Karpas-422 (cell line): ENCODE measurements at places on chromosomes 1 and 21.

GRCh38 chr1:93148001-93148400 lies 32.2 kb downstream of the TMED5 start:
- no peak for DNase-seq

DNA sequence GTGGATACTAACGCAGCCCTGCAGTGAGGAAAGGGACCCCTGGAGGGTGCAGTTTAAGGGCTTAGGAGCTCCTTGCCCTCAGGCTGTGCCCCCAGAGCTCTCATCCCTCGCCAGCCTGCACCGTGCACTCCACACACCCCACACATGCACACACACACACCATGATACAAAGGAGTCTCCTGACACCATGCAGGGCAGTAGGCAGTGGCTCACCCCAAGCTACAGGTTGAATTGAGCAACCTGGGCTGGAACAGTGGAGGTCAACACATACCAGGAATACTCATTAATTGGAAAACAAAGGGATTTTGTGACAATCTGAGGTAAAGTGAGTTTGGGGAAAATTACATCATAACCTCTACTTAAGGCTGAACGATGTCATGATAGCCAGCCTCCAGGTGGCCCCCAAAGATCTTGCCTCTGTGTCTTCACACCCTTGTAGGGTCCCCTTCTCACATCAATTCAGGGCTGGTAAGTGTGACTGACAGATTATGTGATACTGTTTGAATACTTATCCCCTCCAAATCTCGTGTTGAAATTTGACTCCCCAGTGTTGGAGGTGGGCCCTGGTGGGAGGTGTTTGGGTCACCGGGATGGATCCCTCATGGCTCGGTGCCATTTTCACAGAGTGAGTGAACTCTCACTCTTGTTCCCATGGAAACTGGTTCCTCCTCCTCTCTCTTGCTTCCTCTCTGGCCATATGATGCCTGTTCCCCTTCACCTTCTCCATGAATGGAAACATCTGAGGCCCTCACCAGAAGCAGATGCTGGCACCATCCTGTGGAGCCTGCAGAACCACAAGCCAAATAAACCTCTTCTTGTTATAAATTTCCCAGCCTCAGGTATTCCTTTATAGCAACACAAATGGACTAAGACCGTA lies 111.0 kb upstream of the RAB4A start:
- no peak for DNase-seq

DNA sequence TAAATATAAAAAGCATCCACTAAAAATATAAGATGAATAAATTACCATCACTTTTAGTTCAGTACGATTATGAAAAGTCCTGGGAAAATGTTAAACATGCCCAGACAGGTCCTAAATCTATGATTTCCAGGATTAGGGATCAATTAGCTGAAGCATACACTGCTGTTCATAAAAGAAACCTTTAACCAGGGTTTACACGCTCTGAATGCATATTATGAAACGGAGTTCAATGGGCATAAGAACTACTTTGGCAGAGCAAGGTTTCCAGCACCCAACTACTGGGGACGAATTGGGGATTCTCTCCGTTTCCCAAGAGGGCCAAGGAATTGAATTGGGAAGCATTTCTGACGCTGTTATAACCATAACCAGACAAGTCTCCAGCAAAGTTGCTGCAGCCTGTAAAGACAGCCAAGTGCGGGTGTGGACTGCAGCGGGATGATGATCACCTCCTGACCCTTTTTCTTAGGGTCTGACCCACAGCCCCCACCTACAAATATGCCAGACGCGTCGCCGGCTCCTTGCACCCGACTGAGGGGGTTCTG lies 1.6 kb downstream of the SLC30A1 start:
- no peak for DNase-seq

GRCh38 chr1:84698151-84699110 lies 8.2 kb upstream of the SSX2IP start:
- no peak for DNase-seq

DNA sequence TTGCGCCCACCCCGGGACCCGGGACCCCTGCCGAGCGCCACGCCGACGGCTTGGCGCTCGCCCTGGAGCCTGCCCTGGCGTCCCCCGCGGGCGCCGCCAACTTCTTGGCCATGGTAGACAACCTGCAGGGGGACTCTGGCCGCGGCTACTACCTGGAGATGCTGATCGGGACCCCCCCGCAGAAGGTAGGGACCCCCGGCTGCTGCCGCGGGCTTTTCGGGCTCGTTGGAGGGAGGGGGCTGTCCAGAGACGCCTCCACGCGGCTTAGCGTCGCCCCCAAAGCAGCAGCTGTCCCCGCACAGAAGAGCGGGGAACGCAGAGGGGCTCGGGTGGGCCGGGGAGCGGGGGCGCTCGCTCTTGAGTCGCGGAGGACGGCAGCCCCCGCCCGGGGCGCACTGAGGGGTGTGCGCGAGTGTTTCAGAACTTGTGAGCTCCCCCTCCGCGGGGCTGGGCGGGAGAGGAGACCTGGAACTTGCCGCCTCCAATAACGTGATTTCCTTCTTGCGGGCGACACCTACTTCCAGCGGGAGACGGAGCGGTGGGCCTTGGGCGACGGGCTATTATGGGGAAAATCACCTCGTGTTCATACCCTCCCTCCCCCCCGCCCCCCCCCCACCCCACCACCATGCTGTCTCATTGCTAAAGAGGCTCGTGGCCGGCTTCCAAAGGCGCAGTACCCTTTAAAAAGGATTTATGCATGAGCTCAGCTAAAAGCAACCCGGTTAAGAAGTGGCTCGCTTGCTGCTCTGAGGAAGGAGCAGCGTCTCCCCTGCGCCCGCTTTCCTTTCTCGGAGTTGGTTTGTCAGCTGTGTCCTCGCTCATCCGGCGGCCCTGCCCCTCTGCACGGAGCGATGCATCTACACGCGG lies 664 bp downstream of the BACE2 start:
- no peak for DNase-seq

DNA sequence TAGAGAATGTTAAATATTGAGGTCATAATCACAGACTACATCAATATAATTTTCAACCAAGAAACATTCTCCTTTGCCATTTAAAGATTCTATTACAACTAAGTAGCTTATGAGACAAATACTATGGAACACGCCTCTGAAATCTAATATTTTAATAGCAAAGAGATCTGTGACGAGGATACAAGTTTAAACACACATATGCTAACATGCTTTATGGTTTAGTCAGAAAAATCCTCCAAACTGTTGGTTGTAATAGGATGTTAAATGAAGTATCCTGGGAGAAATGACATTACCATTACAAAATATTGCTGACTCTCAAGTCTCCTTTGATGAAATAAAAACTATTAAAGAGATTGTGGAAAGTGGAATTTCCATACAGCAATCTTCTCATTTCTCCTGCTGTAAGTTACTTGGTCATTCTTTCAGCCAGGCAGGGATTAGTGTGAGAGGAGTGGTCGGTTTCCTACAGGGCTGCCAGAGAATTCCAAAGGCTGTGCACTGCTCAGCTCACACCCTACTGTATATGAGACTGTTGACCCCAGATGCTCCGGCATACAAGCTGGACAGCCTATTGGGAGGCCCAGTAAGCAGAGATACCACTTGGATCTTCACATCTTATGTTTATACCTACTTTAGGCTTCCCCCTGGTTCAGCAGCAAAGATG lies 26.6 kb downstream of the SCYL3 start:
- DNase-seq = no peak

GRCh38 chr1:48610628-48611542 lies 138.9 kb upstream of the SPATA6 start:
- no peak for DNase-seq

GRCh38 chr1:36612881-36613280 lies 130.2 kb upstream of the CSF3R start:
- peak; percentile 56 for DNase-seq

DNA sequence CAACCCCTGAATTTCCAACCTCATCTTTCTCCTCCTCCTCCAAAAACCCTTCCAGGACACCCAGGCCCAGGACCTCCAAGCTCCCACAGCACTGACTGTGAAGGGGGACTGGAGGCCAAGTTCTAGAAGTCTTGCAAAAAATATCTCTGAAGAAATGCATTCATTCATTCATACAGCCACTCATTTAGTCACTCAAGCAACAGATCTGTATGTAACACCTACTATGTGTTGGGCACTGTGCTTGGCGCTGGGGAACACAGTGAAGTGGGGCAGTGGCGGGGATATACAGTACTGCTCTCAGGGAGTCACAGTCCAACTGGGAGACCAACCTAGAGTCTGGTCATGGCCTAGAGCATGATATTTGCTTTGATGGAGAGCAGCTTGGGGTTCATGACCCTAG lies 15.3 kb upstream of the TNFRSF1B start:
- DNase-seq = no peak

- peak; percentile 72 for DNase-seq
Observed at GRCh38 chr1:207321790-207322645, 540 bp downstream of the CD55 start.

- DNase-seq = no peak
Observed at GRCh38 chr1:84888753-84889152, 4.3 kb downstream of the LPAR3 start.

DNA sequence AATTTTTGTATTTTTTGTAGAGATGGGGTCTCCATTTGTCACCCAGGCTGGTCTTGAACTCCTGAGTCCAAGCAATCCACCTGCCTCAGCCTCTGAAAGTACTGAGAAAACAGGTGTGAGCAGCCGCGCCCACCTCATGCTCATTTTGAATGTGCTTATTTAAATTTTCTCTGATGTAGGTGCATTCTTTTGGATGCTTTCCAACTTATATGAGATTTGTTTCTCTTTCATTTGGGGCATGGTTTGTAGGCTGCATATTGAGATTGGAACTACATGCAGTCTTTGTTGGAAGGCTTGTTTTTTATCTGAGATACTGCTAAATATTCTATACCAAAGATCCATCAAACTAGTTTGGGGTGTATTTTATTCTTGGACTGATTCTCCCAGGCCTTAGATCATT lies 81.0 kb upstream of the IVNS1ABP start:
- DNase-seq = no peak

- DNase-seq = no peak
Observed at GRCh38 chr1:165371588-165372225, 15.2 kb upstream of the LMX1A start.

DNA sequence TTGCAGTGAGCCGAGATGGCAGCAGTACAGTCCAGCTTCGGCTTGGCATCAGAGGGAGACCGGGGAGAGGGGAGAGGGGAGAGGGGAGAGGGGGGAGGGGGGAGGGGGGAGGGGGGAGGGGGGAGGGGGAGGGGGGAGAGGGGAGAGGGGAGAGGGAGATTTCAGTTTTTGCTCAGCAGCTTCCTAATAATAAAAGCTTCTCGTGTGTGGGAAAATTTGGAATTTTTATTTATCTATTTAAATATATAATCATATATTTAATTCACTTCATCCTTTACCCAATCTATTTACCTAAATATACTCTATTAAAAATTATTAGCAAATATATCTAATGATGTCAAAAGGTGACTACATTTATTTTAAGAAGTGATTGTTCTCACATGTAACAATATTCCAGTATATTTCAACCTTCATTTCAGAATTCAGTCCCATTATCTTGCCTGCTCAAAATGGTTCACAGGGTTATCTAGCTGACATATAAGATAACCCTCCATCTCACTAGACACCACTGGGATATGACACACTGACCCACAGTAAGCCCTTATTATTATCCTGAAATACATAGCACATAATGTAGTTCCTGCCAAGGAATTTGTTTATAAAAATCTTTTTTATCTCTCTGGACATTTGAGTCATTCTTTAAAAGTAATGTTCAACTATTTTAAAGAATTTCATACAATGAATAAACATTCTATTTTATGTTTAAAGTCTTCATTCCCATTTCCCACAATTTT lies 105.9 kb downstream of the GPATCH2 start:
- DNase-seq = no peak

DNA sequence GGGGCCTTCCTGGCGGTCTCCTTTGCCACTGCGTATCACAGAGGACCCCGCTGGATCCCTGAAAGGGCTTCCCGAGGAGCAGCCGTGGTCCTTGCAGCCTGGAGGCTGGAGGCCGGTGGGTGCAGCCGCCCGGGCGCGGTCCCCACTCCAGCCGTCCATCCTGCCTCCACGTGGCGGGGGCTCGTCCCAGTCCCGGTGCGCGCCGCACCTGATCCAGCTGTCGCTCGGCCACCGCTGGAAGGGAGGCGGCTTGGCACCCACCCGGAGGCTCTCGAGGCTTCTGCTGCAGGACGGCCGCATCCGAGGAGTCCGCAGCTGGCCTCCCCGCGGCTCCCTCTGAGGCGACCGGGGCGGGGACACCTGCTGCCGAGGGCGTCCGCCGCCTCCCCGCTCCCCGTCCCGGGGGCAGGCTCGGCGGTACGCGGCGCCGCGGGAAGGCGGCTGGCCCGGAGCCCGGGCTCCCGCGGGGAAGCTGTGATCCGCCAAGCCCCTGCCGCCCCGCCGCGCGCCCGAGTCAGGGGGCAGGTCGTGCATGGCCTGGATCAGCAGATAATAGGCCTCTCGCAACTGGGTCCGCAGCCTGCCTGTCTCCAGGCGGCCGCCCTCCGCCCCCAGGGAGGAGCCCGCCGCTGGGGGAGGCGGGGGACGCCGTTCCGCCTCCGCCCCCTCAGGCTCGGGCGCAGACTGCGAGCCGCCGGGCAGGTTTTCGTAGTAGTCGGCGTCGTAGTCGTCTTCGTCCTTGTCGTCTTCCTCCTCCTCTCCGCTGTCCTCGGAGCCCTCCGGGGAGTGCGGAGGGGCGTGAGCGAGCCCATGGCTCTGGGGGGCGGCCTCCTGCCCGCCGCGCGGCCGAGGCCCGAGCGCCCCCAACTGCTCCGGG lies at the start of gene SYDE2:
Gene SYDE2, minus strand, starts transcription at position 554 of the 877 bp plus-strand sequence. Its CDS starts 20 bp downstream, at position 534.
- no peak for DNase-seq
